ENCODE measurements at places on chromosomes 5 and 9. TPM values are rescaled to one million over a fixed set of nuclear protein-coding genes. Genes with fewer than 3 reads are reported as not detected.
A peak's percentile ranks its signal among the peaks of the same experiment; 100 is the strongest.

Gene OR2V2
- not detected for total RNA-seq

Gene CRB2
- not detected for total RNA-seq

Gene TMEM245
- total RNA-seq: 85.7 TPM

- DNase-seq: no peak
- H3K4me3 ChIP-seq: no peak overlapping the region
- no peaks in the 10 kb centered on the region for H3K36me3 ChIP-seq
Measured at GRCh38 chr5:85168474-85168873, 783.8 kb upstream of the EDIL3 start.

- H3K4me3 ChIP-seq: no peak overlapping the region
- H3K4me1 ChIP-seq: no peaks in the 10 kb centered on the region
- no peaks in the 10 kb centered on the region for H3K36me3 ChIP-seq
- H3K27ac ChIP-seq: no peak overlapping the region
- H3K27me3 ChIP-seq: no peaks in the 10 kb centered on the region
Measured at GRCh38 chr5:5822729-5823257, 400.3 kb downstream of the ICE1 start.

DNA sequence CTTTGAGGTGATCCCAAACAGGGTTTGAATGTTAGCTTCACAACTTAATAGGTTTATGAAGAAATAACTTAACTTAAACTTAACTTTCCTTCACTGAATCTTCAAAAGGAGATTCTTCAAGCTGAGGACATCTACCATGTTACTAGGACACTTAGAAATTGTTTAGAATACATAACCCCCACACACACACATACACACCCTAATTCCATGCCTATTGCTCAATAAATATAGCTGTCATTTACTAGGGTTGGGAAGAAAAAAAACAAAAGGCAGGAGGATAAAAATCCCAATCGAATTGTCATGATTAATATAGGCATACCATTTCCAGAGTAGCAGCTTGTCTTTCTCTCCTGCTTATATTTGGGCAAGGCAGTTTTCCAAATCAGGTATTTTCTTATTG, 68.3 kb downstream of the ALDH1A1 start:
- peaks cover 12% of the 10 kb centered on the region for H3K36me3 ChIP-seq
- no peaks in the 10 kb centered on the region for H3K27me3 ChIP-seq
- no peaks in the 10 kb centered on the region for H3K4me1 ChIP-seq
- no peak for DNase-seq
- no peak overlapping the region for H3K27ac ChIP-seq

DNA sequence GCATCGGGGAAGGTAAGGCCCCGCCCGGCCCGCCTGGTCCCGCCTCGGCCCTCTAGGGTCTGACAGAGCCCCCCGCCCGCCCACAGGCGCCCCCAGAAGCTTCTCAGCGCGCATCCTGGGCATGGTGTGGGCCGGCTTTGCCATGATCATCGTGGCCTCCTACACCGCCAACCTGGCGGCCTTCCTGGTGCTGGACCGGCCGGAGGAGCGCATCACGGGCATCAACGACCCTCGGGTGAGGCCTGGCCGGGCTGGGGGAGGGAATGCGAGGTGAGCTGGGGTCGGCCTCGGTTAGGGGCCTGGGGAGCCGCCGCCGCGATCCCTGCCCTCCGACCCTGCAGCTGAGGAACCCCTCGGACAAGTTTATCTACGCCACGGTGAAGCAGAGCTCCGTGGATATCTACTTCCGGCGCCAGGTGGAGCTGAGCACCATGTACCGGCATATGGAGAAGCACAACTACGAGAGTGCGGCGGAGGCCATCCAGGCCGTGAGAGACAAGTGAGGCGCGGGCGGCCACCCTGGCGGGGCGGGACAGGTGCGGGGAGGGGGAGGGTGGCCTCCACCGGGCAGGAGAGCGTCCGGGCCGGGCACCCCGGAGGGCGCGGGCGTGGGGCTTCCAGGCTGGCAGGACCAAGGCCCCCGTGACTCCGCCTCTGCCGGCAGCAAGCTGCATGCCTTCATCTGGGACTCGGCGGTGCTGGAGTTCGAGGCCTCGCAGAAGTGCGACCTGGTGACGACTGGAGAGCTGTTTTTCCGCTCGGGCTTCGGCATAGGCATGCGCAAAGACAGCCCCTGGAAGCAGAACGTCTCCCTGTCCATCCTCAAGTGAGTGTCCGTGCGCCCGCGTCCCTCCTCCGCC, 7.1 kb downstream of the LRRC26 start:
- H3K4me3 ChIP-seq: peak overlapping the region; percentile 43
- H3K27me3 ChIP-seq: peaks cover 99% of the 10 kb centered on the region
- H3K4me1 ChIP-seq: peaks cover 22% of the 10 kb centered on the region
- no peak for DNase-seq

GRCh38 chr9:68808338-68808890, 103.4 kb downstream of the PIP5K1B start:
- no peak overlapping the region for H3K4me3 ChIP-seq
- no peak overlapping the region for H3K27ac ChIP-seq
- H3K4me1 ChIP-seq: peaks cover 19% of the 10 kb centered on the region
- no peaks in the 10 kb centered on the region for H3K27me3 ChIP-seq

DNA sequence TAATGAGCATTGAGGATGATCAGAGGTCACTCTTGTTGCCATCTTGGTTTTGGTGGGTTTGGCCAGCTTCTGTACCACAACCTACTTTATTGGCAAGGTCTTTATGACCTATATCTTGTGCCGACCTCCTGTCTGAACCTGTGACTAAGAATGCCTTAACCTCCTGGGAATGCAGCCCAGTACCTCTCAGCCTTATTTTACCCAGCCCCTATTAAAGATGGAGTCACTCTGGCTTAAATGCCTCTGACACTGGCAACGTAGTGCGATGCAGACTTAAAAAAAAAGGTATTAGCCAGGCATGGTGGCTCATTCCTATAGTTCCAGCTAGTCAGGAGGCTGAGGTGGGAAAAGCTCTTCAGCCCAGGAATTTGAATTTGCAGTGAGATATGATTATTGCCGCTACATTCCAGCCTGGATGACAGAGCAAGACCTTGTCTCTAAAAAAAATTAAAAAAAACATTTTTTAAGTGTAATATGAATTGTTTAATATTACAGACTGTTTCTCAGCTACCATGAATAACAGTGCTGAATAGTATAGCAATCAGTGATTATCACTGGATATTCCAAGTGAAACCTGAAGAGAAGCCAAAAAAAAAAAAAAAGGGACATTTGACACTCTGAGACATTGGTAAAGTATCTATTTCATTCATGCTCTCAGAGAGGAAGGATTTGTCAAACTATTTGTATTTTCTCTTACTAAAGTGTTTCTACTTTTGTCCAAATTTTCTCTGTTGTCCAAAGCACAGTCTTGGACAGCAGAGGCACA, 18.3 kb upstream of the STOM start:
- DNase-seq: no peak
- no peaks in the 10 kb centered on the region for H3K27me3 ChIP-seq
- no peaks in the 10 kb centered on the region for H3K36me3 ChIP-seq
- H3K27ac ChIP-seq: no peak overlapping the region
- no peaks in the 10 kb centered on the region for H3K4me1 ChIP-seq
- H3K4me3 ChIP-seq: no peak overlapping the region

DNA sequence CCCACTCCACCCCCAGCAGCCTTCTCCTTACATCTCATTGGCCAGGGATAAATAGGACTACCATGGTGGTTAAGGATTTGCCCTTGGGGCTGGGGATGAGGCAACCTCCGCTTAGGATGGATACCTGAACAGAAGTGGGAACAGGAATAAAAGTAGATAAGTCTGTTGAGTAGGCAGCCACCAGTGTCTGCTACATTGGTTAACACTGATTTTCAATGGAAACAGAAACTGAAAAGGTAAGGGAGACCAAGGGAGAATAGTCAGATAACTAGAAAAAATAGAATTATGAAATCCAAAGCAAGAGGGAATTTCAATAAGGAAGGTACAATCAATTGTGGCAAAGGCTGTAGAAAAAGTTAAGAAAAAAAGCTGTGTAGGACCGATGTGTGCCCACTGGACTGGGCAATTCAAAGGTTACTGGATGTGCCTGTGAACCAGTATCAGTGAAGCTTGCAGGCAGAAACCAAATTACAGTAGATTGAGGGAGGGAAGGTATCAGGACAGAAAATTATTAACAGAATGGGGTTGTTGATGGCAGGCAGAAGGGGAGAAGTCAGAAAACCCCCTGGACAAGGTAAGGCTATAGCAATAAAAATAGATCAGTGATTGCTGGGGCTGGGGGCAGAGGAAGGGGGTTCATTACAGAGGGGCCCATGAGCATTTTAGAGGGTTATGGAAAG, 48.7 kb downstream of the DNAJC21 start:
- no peak for DNase-seq
- no peaks in the 10 kb centered on the region for H3K27me3 ChIP-seq
- H3K4me1 ChIP-seq: no peaks in the 10 kb centered on the region

- no peak overlapping the region for H3K27ac ChIP-seq
- H3K36me3 ChIP-seq: peaks cover 5% of the 10 kb centered on the region
- H3K4me1 ChIP-seq: peaks cover 35% of the 10 kb centered on the region
Measured at GRCh38 chr5:40736103-40736875, 19.5 kb downstream of the TTC33 start.

DNA sequence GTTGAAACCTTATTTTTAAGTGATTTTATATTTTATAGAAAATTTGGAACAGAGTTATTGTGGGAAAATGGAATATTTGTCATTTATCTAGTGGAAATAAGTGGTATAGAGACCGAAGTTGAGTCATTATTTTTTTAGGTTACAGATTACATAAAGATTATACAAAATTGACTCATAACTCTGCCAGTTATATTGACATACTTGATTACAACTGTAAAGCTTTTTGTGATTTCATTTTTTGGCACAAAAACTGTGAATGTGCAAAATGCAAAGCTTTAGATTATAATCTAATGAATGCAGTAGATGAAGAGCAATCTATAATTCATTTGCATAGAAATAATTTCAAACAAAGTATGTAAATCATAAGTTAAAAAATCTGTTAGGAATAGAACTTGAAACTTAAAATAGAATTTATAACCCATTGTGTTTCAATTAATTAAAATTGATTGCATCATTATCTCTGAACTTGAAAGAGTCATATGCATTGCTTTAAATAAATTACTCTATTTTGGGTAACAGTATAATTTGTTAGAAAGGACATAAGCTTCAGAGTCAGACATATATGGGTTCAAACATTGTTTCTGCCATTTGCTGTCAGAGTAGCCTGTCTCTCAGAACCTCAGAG, 280.4 kb downstream of the FER start:
- DNase-seq: no peak
- no peak overlapping the region for H3K27ac ChIP-seq
- H3K4me1 ChIP-seq: no peaks in the 10 kb centered on the region
- no peak overlapping the region for H3K4me3 ChIP-seq
- H3K27me3 ChIP-seq: no peaks in the 10 kb centered on the region
- H3K36me3 ChIP-seq: no peaks in the 10 kb centered on the region

DNA sequence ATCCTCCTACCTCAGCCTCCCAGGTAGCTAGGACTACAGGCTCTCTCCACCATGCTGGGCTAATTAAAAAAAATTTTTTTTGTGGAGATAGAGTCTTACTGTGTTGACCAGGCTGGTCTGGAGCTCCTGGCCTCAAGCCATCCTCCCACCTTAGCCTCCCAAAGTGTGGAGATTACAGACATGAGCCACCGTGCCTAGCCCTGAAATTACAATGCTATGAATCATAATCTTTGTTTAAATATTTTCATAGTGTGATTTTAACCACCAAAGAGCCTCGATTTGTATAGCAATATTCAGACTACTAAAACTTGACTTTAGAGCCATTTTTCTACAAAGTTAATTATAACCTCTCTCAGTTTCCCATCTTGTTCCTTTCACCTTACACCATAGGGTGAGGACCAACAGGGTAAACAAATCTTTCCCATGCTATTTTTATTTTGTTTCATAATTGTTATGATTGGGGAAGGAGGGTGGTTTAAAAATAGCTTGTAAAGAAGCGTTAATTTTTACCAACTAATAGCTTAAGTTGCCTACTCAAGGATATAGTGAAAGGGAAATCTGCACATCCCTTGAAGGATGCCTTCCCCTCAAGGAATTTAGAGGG, 32.7 kb downstream of the UBE2D2 start:
- H3K36me3 ChIP-seq: no peaks in the 10 kb centered on the region
- no peak for DNase-seq
- H3K4me1 ChIP-seq: peaks cover 21% of the 10 kb centered on the region
- no peak overlapping the region for H3K4me3 ChIP-seq
- H3K27ac ChIP-seq: no peak overlapping the region
- no peaks in the 10 kb centered on the region for H3K27me3 ChIP-seq

- H3K4me3 ChIP-seq: peak overlapping the region; percentile 41
- H3K36me3 ChIP-seq: no peaks in the 10 kb centered on the region
- DNase-seq: no peak
- peaks cover 23% of the 10 kb centered on the region for H3K4me1 ChIP-seq
Measured at GRCh38 chr9:137168904-137169856, 671 bp downstream of the LRRC26 start.

GRCh38 chr9:136616948-136617695, 45.6 kb upstream of the EGFL7 start:
- peaks cover 67% of the 10 kb centered on the region for H3K4me1 ChIP-seq
- H3K27me3 ChIP-seq: no peaks in the 10 kb centered on the region
- H3K27ac ChIP-seq: no peak overlapping the region
- DNase-seq: no peak
- H3K36me3 ChIP-seq: no peaks in the 10 kb centered on the region

GRCh38 chr5:160694896-160695295, 157.1 kb downstream of the ATP10B start:
- no peak overlapping the region for H3K27ac ChIP-seq
- H3K36me3 ChIP-seq: no peaks in the 10 kb centered on the region
- H3K27me3 ChIP-seq: no peaks in the 10 kb centered on the region
- H3K4me3 ChIP-seq: no peak overlapping the region
- no peak for DNase-seq

DNA sequence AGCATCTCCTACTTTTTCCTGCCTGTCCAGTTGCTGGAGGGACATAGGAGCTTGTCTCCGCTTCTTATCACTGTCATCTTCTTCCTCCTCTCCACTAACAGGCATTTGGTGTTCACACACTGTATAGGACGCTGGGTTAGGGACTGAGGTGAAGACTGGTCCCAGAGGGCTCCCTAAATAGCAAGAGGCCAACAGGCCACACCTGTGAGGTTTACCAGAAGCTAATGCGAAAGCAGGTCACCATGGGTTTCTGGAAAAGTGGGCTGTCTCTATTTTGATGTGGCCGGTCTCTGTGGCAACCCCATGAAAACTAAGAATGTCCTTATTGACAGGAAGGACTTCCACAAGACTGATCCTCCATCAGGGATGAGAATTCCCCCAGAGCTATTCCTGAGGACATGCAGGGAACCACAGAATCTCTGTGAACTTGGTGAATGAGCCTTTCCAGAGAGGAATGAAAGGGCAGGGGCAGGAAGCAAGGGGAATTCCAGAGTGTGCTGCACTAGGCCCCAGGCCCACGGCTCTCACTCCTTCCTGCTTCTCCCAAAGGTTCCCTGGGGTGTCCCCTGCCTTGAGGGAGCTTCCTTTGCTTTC, 61.7 kb downstream of the DAP start:
- no peak overlapping the region for H3K4me3 ChIP-seq
- peaks cover 34% of the 10 kb centered on the region for H3K4me1 ChIP-seq
- H3K27me3 ChIP-seq: no peaks in the 10 kb centered on the region

GRCh38 chr9:35675732-35676392, 2.1 kb downstream of the CA9 start:
- peak; percentile 55 for DNase-seq
- peak overlapping the region; percentile 61 for H3K4me3 ChIP-seq

GRCh38 chr5:132086277-132086794, 12.7 kb downstream of the CSF2 start:
- no peaks in the 10 kb centered on the region for H3K27me3 ChIP-seq
- H3K4me1 ChIP-seq: peaks cover 18% of the 10 kb centered on the region
- H3K4me3 ChIP-seq: no peak overlapping the region
- H3K27ac ChIP-seq: no peak overlapping the region
